ENCODE measurements at places on chromosomes 2 and 18.

- DNase-seq = no peak
Observed at GRCh38 chr2:132384491-132385151, 32.0 kb upstream of the GPR39 start.

DNA sequence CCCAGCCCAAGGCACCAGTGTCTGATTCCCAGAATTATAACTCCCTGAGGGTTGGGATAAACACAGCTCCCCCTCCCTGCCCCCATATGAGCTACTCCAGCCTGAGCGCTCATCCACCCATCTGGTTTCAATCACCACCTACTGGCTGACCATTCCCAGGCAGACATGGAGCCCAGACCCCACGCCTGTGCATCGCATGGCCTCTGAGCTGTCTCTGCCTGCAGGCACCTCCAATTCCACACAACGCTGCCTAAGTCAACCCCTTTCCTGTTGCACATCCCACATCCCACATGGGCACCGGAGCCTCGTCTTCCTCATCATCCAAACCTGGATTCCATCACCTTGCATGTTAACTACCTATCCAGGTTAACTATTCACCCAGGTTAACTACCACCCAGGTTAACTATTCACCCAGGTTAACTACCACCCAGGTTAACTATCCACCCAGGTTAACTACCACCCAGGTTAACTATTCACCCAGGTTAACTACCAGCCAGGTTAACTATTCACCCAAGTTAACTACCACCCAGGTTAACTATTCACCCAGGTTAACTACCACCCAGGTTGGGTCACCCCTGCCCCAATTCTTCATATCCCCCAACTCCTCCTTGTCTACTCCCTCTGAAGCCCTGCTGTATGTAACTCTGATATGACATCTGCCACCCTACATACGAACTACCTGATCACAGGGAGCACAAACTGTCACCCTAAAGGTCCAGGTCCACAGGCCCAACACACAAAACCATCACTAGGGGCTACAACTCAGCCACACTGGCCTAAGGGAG, 47.8 kb downstream of the TEX51 start:
- DNase-seq = no peak

DNA sequence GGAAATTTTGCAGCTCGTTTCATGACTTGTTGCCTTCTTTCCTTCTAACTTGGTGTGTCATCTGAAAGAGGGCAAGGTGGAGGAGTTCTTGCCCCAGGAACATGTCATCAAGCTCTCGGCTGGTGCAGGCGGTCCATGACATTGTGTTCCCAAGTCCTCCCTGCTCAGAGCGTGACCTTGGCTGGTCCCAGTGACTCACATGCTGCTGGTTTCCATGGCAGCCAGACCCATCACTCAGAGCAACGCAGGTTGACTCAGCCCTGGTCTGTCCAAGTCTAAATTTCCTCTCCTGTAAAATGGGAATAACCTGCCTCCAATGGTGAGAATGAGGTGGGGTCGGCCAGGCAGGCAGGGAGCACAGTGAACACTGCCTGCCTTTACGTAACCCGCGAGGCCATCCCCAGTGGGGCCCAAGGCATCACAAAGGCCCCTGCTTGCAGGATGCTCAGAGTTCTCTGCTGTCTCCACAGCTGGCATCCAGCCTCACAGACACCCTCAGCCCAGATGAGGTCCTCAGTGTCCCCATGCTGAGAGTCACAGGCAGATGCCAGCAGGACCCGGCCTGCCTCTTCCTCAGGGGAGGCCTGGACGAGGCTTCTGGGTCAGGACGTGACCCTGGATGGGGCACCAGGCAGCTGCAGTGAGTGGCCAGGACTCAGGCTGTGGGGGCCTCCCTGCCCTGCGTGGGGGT, 143.7 kb downstream of the TPO start:
- no peak for DNase-seq

DNA sequence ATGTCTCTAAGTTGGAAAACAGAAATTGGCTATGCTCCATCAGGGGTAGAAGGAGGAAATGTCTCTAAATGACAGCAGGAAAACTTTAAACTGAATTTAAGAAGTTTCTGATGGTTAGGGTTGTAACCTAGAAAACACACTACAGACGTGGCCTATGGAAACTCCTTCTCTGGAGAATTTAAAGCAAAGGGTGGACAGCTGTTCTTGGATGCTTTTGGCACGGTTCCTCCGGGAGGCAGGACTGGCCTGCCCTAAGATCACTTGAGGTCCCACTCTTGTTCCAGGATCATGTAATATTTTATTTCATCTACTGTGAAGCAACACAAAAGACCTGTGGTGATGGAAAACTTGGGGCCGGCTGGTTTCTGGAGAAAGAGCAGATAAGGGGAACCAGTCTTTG, 77.0 kb downstream of the NRP2 start:
- no peak for DNase-seq

GRCh38 chr18:48841381-48842258, 109.1 kb downstream of the SMAD7 start:
- DNase-seq = no peak

- no peak for DNase-seq
Observed at GRCh38 chr2:160246356-160246755, 46.3 kb upstream of the ITGB6 start.

- no peak for DNase-seq
Observed at GRCh38 chr2:206378835-206379234, 64.5 kb upstream of the ADAM23 start.

DNA sequence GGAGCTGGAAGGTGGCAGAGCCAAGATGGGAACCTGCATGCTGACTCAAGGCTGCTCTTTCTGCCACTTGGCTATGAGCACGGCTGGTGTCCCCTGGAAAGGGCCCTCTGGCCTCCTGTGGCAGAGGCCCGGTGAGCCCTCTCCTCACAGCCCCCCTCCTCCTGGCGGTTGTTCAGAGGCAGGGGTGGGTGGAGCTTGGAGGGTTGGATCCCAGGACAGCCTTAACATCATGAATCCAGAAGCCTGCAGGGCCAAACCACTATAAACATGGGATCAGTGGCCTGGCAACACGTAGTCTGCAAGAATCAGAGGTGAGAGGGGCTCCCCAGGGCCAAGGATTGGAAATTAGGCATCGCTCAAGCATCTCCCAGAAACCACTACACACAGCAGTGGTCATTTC, 48.5 kb upstream of the LOXHD1 start:
- no peak for DNase-seq

- DNase-seq = no peak
Observed at GRCh38 chr18:50850307-50851065, 28.4 kb upstream of the ME2 start.

DNA sequence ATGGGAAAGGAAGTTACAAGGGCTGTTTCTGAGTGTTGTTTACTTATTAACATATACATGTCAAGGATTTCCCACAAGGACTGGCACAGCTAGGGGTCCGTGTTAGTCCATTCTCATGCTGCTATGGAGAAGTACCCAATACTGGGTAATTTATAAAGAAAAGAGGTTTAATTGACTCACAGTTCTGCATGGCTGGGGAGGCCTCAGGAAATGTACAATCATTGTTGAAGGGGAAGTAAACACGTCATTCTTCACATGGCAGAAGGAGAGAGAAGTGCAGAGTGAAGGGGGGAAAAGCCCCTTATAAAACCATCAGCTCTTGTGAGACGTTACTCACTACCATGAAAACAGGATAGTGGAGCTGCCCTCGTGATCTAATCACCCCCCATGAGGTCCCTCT, 128.9 kb upstream of the CELF4 start:
- no peak for DNase-seq

DNA sequence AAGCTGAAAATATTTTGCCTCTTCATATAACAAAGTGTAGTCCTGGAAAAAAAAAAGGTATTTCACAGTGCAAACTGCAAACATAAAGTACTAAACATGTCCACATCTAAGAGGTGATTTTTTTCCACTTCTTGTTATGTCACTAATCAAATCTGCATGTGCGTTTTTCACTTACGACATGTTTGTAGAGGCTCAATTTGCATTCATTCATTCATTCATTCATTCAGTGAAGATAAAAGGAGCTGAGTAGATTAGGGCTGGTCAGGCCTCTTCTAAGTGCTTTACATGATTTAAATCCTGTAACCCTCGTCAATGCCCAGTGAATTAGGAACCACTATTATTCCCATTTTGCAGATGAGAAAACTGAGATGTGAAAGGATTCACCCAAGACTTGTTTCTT, 88.5 kb downstream of the KCTD1 start:
- DNase-seq = no peak

DNA sequence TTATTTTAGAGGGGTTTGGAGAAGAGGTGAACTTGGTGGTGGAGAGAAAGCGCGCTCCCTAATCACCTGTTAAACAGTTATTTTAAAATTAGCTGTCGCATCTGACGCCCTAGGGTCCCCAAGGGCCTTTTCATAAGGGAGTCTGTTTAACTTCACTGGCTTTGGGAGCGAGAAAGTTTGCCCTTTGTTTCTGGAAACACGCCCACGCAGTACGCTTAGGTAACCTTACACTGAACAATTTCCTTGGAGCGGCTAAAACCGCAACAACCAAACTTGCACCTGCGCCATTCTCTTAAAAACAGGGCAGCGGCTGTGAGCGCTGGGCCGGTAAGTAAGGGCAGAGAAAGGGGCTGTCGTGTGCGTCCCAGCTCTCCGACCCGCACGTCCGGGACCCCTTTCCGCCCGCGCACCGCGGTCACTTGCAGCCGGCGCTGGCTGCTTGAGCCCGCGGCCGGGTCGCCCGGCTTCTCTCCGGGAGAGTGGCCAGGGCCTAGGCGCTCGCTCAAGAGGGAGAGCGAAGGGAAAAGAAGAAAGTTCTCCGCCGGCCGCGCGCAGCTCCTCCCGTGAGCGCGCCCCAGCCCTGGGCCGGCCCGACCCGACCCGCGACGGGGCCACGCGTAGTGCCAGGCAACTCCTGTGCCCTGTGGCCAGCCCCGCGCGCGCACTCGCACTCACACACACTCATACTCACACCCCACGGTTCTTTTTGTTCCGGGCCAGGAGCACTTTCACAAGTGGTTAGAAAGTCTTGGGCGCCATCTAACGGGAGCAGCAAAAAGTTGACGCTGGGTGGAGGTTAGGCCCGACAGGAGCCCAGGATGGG, 19.2 kb downstream of the POU3F3 start:
- DNase-seq = peak; percentile 60

DNA sequence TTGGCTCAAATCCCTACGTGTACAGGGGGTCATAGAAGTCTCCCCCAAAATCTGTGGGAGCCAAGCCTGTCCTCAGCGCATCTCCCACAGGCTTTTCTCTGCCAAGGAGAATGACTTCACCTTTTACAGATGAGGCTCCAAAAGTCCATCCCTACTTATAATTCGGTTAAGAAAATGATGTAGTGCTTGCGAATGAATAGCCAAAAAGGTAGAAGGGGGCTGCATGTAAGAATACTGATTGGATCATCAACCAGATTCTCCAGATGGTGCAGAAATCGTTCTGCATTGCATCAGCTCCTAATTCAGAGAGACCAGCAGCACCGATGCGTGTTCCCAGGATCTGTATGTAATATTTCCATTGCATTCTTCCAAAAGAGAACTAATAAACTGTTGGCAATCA, 91.9 kb downstream of the EPHA4 start:
- DNase-seq = no peak

DNA sequence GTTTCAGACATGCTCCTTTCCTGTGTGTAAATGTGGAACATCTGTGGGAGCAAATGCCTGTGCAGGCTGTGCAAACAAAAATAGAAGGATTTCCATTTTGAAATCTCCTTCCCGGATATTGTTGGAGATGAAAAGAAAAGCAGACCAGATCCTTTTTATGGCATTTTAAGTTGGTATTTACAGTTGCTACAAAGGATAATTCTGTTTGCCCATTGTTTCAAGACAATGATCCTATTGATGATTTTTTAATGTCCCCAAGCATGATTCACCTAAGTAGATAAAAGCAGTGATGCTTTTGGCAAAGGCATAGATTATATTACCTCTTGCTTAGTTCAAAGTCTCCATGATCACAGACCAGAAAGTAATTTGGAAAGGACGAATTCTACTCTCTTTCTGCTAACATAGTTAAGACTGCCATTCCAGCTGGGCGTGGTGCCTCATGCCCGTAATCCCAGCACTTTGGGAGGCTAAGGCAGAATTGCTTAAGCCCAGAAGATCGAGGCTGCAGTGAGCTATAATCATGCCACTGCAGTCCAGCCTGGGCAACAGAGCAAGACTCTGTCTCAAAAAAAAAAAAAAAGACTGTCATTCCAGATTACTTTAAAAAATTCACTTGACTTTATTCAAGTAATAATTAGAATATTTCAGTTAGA, 209.6 kb upstream of the SLC39A10 start:
- no peak for DNase-seq

DNA sequence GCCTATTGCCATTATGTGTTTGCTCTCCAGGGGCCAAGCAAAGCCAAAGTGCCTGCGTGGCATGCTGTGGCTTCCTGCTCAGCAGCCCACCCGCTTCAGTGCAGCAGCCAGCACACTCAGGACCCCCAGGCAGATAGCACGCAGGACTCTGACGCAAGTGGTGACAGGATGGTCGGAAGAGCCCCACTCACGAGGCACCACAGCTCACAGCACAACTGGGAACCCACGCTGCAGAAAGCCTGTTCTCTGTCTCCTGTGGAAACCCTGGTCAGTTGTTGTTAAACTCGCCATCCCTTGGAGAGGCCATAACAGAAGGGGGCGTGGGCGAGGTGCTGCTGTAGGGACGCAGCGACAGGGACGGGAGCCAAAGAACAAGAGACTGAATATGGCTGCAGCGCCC, 76.4 kb downstream of the HDAC4 start:
- DNase-seq = no peak

- DNase-seq = no peak
Observed at GRCh38 chr2:176392249-176392648, 123.0 kb downstream of the MTX2 start.

DNA sequence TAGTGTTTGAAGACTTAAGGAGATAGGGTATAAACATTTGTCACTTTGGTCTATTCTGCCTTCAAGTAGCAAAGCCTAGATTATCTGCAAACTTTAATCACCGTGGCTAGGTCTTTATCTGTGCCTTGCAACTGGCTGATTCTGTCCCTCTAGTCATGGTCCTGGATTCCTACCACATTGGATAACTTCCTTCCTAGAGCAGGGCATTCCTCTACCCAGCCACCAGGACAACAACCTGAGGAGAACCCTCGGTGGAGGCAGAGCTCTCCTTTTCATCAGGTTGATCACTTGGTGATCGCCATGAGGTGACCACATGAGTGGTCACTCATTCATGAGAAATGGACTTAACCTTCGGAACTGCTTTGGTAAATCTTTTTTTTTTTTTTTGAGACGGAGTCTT, 25.3 kb upstream of the PTPRM start:
- DNase-seq = no peak

DNA sequence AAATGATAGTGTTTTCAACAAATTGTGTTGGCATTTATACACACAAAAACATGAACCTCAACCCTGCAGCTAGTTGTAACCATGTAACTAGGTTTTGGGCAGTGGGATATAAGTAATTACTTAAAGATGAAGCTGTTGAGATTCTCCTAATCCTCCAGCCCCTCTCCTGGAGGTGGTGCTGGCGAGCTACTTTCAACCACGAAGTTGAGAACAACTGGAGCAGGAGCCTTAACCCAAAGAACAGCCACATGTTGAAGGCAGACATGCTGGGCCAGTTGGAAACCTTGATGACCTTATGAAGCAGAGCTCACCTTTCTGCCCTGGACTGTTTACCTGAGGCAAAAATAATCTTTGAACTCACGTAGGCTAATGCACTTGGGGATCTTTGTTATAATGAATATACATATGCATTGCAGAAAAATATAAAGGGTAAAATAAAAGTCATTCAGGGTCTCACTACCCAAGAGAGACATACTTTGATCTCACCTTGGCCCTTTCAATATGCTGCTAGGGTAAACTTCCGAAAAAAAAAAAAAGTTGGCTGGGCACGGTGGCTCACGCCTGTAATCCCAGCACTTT, 89.6 kb upstream of the NPAS2 start:
- no peak for DNase-seq

GRCh38 chr2:60945341-60945740, 64.0 kb downstream of the REL start:
- no peak for DNase-seq

Data from NCI-H1930 (cell line).